ENCODE measurements at places on chromosomes 6 and 20. TPM values are rescaled to one million over a fixed set of nuclear protein-coding genes. Genes with fewer than 3 reads are reported as not detected.

Gene BPI
- total RNA-seq, result not detected

GRCh38 chr20:56788041-56788670, 159.1 kb downstream of the TFAP2C start:
- no peak for DNase-seq

- DNase-seq, result no peak
These were observed 142.6 kb upstream of the HMGN3 start for GRCh38 chr6:79377047-79377446.

Gene MBOAT1
- 7.7 TPM for total RNA-seq

Gene PRDM13
- total RNA-seq, result not detected

GRCh38 chr20:62156592-62157386, 13.2 kb downstream of the SS18L1 start:
- peak; percentile 94 for DNase-seq

GRCh38 chr20:3248167-3248992, 9.4 kb upstream of the SLC4A11 start:
- DNase-seq, result peak; percentile 86

DNA sequence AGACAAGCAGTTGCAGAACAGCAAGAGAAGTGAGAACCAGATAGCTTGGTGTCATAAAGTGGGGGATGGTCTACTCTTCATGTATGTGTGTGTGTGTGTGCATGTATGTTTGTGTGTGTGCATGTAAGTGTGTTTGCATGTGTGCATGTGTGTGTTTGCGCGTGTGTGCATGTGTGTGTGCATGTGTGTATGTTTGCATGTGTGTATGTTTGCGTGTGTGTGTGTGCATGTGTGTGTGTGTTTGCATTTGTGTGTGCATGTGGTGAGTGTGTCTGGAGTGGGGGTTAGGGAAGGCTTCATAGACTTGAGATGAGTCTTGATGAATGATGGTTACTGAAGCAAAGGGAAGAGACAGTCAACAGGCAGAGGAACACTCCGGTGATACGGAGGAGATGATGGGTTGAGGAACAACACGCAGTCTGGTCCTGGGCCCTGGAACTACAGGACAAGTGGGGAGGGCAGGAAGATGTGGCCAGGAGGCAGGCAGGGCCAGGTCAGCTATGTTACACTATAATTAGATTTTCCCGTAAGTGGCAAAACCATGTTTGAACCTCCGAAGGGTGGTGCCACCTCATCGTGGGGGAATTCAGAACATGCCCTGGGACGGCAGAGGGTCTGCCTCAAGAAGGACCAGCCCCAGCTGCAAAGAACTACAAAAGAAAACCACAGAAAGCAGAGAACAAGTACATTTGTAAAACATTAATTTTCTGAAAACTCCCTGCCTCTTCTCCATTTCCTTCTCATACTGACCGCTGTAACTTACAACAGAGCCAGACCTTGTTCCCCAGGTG, 38.7 kb upstream of the PDE10A start:
- no peak for DNase-seq

Gene TFAP2A
- 0.69 TPM for total RNA-seq

GRCh38 chr6:14431385-14432330, 314.1 kb downstream of the CD83 start:
- no peak for DNase-seq

GRCh38 chr6:50128420-50129005, 78.8 kb upstream of the DEFB112 start:
- DNase-seq, result no peak

Gene KIF25
- 1.3 TPM for total RNA-seq

DNA sequence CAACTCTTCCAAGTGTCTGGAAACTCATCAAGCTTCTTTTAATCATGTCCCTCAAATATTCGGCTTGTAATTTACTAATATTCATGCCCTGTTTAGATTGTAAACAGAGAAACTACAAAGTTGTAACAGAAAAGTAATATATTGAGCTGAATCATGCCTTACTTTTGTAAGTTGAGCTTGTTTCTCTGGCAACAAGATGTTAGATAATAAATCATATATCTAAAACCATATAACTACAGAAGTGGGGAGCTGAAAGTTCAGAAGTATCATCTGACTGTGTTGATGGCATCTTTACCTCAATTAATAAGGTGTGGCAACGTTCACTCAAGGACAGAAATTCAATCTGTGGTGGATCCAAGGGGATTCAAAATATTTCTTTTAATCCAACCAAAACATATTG, 263.9 kb downstream of the PLCB1 start:
- DNase-seq, result no peak

DNA sequence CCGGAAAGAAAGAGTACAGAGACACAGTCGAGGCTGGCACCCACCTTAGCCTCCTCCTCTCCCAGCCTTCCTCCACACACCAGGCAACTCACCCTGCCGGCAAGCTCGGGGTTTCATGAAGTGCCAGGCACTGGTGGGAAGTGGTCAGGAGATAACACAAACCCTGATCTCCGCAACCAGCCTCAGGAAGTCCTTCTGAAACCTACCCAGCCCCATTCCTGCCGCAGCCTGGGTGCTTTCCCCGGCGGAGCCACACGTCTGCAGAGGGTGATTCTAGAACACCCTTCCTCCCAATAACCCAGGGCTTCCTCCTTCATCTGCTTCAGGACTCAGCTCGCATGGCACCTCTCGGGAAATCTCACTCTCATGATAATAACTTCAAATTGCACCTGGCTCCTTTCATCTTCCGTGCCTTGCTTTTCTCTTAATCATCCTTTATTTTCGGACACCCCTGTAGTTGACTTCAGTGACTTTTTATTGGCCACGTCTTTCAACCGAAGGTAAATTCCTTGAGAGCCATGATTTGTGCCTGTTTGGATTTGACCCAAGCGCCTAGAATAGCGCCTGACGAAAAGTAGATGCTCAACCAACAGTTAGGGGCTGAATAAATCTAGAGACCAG, 8.7 kb upstream of the HLA-E start:
- DNase-seq, result no peak

Gene CPNE5
- total RNA-seq, result 0.14 TPM

DNA sequence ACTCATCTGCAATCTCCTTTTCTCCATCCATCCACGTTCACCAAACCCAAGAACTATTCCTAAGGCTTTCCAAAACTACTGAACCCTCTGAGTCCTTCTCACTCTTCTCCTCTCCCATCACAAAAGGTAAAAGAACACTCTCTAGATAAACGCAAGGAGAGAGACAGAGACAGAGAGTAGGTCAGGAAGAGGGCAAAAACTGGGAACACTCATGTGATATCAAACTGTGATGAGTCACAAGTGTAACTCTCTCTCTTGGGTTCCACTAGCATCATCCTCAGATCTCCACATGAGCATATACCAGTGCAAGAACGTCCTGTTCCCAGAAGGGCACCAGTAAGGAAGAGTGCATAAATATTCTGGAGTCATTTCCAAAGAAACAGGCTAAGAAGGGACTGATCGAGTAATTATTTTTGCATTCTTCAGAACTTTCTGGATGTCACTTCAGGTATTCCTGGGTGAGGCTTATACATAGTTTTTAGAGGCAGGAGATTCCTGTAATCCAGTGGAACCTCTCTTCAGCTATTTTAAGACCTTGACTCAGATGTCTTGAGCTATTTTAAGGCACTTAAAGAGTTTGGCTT, 47.3 kb upstream of the STXBP5 start:
- no peak for DNase-seq

Gene AFG1L
- 11.1 TPM for total RNA-seq

GRCh38 chr20:52677216-52677615, 294.9 kb upstream of the TSHZ2 start:
- no peak for DNase-seq

- no peak for DNase-seq
These were observed 36.5 kb upstream of the TNFAIP3 start for GRCh38 chr6:137830511-137830911.

DNA sequence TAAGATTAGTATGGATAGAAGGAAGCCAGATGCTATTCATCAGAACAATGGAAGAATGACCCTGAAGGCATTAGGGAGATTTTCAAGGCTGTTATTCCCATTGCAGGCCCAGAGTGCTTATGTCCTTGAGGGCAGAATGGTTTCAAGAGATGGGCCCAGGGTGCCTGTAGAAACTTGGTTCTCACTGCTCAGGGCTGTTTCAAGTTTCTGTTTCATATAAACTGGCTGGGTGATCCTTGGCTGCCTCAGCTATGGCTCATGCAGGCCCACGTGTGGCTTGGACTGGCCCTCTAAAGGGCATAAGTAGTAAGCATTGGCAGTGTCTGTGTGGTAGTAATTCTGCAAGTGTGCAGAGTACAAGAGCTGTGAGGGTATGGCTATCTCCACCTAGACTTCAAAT, 540.9 kb upstream of the MAN1A1 start:
- DNase-seq, result no peak

GRCh38 chr20:19944772-19945459, 72.2 kb upstream of the NAA20 start:
- DNase-seq, result no peak

Gene BPIFB2
- total RNA-seq, result not detected

- no peak for DNase-seq
These were observed 67.6 kb downstream of the LCA5 start for GRCh38 chr6:79469376-79470246.

Gene BMP2
- total RNA-seq, result 221 TPM

DNA sequence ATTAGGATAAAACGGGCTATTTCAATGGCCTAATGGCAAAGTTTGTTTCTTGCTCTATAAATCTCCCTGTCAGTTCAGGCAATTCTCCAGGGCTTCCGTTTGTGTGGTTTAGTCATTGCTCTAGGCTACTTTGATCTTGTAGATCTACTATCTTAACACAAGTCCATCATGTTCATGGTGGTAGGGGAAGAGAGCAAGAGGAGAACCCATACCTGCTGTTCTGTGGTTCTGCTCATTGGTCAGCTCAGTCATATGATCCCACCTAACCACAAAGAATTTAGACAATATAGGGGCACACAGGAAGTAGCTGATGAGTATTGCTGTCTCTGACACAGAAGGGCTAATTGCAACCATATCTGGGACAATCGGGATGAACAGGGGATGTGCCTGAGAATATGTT, 4.9 kb upstream of the DEK start:
- DNase-seq, result no peak

DNA sequence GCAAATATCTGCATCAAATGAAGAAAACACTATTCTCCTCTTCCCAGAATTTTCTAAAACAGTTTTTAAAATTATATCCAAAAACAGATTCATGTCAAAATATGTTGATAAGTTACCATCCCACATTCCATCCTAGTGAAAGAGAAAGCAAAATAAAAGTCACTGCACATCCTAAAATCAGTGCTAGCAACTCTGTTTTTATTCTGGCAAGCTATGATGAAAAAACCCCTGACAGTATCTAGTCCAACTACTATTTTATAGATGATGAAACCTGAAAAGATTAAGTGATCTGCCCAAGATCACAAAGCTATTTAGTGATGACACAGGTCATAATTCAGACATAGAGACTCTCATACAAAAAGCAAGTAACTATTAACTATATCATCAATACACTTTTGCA, 190.3 kb upstream of the SHLD1 start:
- DNase-seq, result no peak

GRCh38 chr6:115203381-115203780, 857.3 kb downstream of the FRK start:
- DNase-seq, result no peak

GRCh38 chr6:129749749-129750120, 39.8 kb upstream of the ARHGAP18 start:
- no peak for DNase-seq

Gene HFE
- 1.2 TPM for total RNA-seq

DNA sequence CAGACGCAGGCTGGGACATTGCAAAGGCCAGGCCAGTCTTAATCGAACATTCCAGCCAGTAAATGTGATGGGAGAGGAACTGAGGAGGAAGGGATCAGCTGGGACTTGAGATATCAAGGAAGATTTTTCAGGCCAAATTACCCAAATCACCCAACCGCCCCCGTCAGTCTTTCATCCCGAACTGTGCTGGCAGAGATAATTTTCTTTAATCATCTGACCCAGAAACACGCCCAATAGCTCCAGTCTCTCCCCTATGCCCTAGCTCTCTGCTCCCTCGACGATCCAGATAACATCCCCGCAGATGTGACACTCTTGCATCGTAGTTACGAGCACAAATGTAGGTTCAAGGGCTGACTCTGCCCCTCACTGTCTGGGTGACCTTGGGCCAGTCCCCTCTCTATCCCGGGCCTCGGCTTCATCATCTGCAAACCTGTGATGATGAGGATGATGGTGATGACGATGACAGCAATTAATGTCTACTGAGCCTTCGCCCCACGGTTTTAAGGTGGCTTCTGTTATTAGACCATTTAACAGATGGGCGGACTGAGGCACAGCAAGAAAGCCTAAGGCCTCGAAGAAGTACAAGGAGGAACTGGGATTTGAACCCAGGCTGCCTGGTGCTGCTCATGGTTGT, 118.6 kb downstream of the PREX1 start:
- no peak for DNase-seq

DNA sequence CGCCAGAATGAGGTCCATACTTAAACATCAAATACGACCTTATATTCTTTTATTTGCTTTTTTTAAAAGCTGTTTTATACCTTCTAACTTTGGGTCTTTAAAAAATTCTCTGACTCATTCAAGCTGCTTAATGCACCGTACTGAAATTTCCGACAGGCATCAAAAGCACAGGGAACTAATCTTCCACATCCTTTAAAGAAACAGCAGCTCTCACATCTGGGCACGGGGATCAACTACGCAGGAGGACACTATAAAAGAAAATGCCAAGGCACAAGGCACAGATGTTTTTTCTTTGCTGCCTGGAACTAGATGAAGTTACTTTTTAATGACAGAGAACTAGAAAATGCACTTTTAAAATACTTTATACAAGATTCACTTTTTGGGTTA, 112.4 kb upstream of the ARG1 start:
- no peak for DNase-seq

GRCh38 chr6:5994234-5994998, 12.3 kb downstream of the NRN1 start:
- peak; percentile 78 for DNase-seq

- DNase-seq, result no peak
These were observed 558.6 kb downstream of the TBC1D32 start for GRCh38 chr6:120775698-120776097.

DNA sequence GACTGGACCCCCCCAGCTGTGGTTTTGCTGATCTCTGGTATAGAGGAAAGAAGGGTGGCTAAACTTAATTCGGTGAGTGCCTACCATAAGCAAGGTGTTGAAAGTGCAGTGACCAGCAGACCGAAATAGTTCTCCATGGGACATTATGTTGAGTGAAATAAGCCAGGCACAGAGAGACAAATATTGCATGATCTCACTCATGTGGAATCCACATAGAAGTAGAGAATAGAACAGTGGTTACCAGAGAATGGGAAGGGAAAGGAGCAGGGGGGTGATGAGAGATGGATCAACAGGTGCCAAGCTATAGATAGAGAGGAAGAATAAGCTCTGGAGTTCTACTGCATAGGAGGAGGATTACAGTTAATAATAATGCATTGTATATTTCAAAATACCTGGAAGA, 9.7 kb upstream of the GCNT2 start:
- no peak for DNase-seq

GRCh38 chr20:10478205-10478604, 43.1 kb downstream of the SLX4IP start:
- DNase-seq, result no peak

- no peak for DNase-seq
These were observed 73.3 kb downstream of the SLC22A23 start for GRCh38 chr6:3383525-3383924.

- no peak for DNase-seq
These were observed 79.7 kb downstream of the JARID2 start for GRCh38 chr6:15325540-15325955.

Gene C6orf15
- not detected for total RNA-seq

Gene ADGRF5
- not detected for total RNA-seq

- DNase-seq, result no peak
These were observed 307.5 kb downstream of the CDKAL1 start for GRCh38 chr6:20841806-20842205.

All from endodermal cell (in vitro differentiated cells).